ENCODE measurements at places on chromosomes 4 and X. TPM values are rescaled to one million over a fixed set of nuclear protein-coding genes. Genes with fewer than 3 reads are reported as not detected.

Gene ARHGAP36
- not detected for total RNA-seq

Gene TSPAN6
- total RNA-seq, result 29.3 TPM

Gene UNC5C
- total RNA-seq, result not detected

Gene C4orf33
- total RNA-seq, result 5.6 TPM

Gene CC2D2A
- total RNA-seq, result 19.5 TPM

Gene ZNF630
- total RNA-seq, result 0.25 TPM

- no peaks in the 10 kb centered on the region for H3K27me3 ChIP-seq
- H3K4me3 ChIP-seq, result no peak overlapping the region
- H3K4me1 ChIP-seq, result 0 out of 2 replicates have a peak, but pooled peaks cover 6% of the 10 kb centered on the region
- H3K27ac ChIP-seq, result no peak overlapping the region
- H3K36me3 ChIP-seq, result no peaks in the 10 kb centered on the region
Measured at GRCh38 chr4:112287258-112287989, 1.7 kb upstream of the TIFA start.

- no peaks in the 10 kb centered on the region for H3K27me3 ChIP-seq
- DNase-seq, result peak; percentile 20
- no peaks in the 10 kb centered on the region for H3K36me3 ChIP-seq
- no peak overlapping the region for H3K27ac ChIP-seq
- H3K4me3 ChIP-seq, result no peak overlapping the region
- peaks cover 11% of the 10 kb centered on the region for H3K4me1 ChIP-seq
Measured at GRCh38 chr4:120865985-120866384, 56.5 kb downstream of the PRDM5 start.

- H3K27me3 ChIP-seq, result no peaks in the 10 kb centered on the region
- no peak overlapping the region for H3K27ac ChIP-seq
- H3K36me3 ChIP-seq, result no peaks in the 10 kb centered on the region
- DNase-seq, result no peak
- H3K4me3 ChIP-seq, result no peak overlapping the region
- H3K4me1 ChIP-seq, result peaks cover 9% of the 10 kb centered on the region
Measured at GRCh38 chrX:30572004-30572403, 5.6 kb downstream of the TASL start.

DNA sequence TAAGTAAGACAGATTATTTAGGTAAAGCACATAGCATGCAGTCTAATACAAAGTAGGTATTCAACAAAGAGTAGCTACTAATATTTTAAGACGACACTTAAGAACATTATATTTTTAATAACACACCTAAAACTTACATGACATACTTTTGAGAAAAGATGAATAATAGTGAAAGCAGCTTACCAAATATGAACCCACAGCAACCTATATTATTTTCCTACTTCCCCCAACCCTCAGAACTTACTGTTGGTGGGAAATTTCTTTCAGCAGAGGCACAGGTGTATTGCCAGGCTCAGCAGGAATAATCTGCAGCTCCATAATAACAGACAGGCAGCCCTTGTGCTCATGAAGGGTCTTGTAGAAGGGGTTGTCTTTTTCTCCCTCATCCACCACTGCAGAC, 498.9 kb downstream of the GLUD2 start:
- no peaks in the 10 kb centered on the region for H3K27me3 ChIP-seq
- no peaks in the 10 kb centered on the region for H3K36me3 ChIP-seq
- H3K4me3 ChIP-seq, result no peak overlapping the region
- no peaks in the 10 kb centered on the region for H3K4me1 ChIP-seq

GRCh38 chr4:90181644-90182043, 54.5 kb downstream of the CCSER1 start:
- H3K27ac ChIP-seq, result no peak overlapping the region
- no peak overlapping the region for H3K4me3 ChIP-seq
- DNase-seq, result no peak
- no peaks in the 10 kb centered on the region for H3K36me3 ChIP-seq
- H3K4me1 ChIP-seq, result no peaks in the 10 kb centered on the region

GRCh38 chr4:153529646-153530045, 63.5 kb downstream of the TMEM131L start:
- H3K27me3 ChIP-seq, result no peaks in the 10 kb centered on the region
- H3K4me1 ChIP-seq, result peaks cover 8% of the 10 kb centered on the region
- no peak overlapping the region for H3K27ac ChIP-seq
- H3K36me3 ChIP-seq, result no peaks in the 10 kb centered on the region
- DNase-seq, result peak; percentile 18

DNA sequence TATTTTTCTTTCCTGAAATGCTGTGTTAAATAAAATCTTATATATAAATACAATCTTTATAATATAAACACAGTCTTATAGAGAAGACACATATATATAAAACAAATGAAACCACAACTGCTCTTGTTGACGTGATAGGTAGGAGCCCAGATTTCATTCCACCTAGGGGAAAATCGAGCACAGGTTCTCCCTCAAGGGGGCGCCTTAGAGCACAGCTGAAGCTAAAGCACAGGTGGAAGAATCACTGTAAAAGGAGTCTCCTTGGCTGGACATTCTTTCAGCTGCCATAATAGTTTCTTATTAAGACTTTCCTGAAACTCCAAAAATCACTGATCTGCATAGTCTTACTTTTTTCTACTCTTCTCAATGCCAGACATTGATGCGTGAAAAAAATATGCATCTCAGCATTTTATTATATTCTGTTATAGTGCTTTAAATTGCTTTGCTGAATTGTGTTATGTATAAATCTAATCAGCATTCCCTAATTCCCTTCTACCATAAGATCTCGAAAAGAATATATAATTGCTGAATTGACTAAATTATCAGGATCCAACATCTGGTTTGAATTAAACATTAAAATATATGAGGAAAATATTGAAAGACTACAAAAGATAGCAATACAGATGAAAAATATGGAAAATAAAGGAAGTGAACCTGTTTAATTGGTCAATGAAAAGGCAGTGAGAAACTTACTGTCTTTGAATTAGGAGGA, 25.5 kb upstream of the RXFP1 start:
- H3K4me1 ChIP-seq, result no peaks in the 10 kb centered on the region
- no peaks in the 10 kb centered on the region for H3K36me3 ChIP-seq
- no peak overlapping the region for H3K27ac ChIP-seq

DNA sequence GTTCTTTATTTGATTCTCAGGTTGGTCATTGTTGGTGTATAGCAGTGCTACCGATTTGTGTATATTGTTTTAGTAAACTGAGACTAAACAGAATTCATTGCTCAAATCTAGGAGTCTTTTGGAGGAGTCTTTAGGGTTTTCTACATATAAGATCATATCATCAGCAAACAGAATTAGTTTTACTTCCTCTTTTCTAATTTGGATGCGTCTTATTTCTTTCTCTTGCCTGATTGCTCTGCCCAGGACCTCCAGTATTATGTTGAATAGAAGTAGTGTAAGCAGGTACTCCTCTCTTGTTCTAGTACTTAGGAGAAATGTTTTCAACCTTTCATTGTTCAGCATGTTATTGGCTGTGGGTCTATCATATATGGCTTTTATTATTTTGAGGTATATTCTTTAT, 92.6 kb downstream of the IQCM start:
- no peaks in the 10 kb centered on the region for H3K36me3 ChIP-seq
- H3K4me3 ChIP-seq, result no peak overlapping the region

- DNase-seq, result no peak
- H3K36me3 ChIP-seq, result no peaks in the 10 kb centered on the region
Measured at GRCh38 chr4:94084155-94084554, 123.5 kb upstream of the SMARCAD1 start.

DNA sequence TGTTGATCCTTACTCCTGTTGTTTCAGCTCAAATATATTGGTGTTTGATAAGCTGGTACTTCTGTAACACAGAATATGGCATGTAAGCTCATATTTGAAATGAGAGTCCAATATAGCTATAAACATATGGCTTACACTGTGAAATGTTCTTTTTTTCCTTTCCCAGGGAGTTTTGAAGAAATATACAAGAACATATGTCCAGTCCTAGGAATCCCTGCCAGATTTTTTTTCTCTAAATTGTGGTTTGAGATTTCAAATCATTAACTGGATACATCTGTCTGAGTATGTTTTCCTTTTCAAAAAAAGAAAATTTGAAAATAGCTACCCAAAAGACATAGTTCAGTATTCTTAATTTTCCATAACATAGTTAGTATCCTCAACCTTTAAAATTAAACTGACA, 60.2 kb downstream of the HMGB2 start:
- no peak overlapping the region for H3K27ac ChIP-seq
- no peaks in the 10 kb centered on the region for H3K36me3 ChIP-seq

GRCh38 chr4:7166981-7167700, 25.2 kb upstream of the SORCS2 start:
- no peaks in the 10 kb centered on the region for H3K4me1 ChIP-seq
- H3K27ac ChIP-seq, result no peak overlapping the region
- peaks cover 17% of the 10 kb centered on the region for H3K27me3 ChIP-seq
- no peak overlapping the region for H3K4me3 ChIP-seq
- no peaks in the 10 kb centered on the region for H3K36me3 ChIP-seq

DNA sequence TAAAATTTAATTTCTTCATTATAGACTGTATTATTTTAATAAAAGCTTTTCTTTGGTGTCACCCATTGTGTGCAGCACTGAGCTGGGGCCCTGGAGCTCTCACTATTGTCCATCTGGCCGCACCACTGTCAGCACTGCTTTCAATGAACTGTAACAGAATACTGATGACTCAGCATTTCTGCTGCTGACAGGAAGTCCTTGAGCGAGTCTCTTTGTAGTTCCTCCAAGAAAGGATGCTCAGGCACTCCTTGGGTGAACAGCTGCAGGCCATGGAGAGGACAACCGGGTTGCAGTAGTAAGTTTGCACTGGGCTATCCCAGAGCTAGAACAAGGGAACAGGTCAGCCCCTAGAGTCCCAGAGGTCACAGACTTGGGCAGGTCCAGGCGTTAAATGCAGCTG, 81.6 kb downstream of the SORBS2 start:
- DNase-seq, result no peak
- no peak overlapping the region for H3K4me3 ChIP-seq
- 0 out of 2 replicates have a peak, but pooled peaks cover 18% of the 10 kb centered on the region for H3K27me3 ChIP-seq
- H3K27ac ChIP-seq, result no peak overlapping the region
- no peaks in the 10 kb centered on the region for H3K4me1 ChIP-seq

DNA sequence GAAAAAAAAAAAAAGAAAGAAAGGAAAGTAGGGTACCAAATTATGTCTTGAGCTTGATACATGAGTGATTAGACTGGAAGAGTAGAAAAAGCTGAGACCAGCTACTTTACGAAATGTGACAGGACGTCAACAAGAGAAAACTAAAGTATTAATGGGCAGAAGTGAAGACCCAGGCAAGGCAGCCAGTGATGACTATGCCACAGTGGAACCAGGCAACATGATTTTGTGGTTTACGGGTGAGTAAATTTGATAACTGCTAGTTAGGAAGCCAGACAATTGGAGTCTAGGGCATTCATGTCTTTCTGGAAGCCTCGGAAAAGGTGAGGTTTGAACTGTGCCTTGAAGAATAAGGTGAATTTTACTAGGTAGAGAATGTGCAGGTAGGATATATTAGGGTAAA, 326.4 kb downstream of the TENM3 start:
- no peaks in the 10 kb centered on the region for H3K4me1 ChIP-seq
- no peak overlapping the region for H3K27ac ChIP-seq
- no peaks in the 10 kb centered on the region for H3K27me3 ChIP-seq
- DNase-seq, result no peak

DNA sequence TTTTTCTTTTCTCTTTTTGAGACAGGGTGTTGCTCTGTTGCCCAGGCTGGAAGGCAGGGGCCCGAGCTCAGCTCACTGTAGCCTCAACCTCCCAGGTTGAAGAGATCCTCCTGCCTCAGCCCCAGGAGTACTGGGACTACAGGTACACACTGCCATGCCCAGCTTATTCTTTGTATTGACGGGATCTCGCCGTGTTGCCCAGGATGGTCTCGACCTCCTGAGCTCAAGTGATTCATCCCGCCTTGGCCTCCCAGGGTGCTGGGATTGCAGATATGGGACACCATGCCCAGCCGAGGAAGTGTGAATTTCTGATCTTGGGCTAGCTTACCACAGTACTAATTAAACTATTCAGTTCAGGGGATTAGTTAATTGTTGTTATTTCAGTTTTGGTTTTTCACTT, 28.6 kb upstream of the FAM193A start:
- no peak overlapping the region for H3K27ac ChIP-seq
- H3K4me3 ChIP-seq, result no peak overlapping the region
- no peaks in the 10 kb centered on the region for H3K4me1 ChIP-seq
- H3K27me3 ChIP-seq, result no peaks in the 10 kb centered on the region
- DNase-seq, result no peak
- H3K36me3 ChIP-seq, result peaks cover 20% of the 10 kb centered on the region

GRCh38 chr4:36285784-36286480, 4.5 kb downstream of the DTHD1 start:
- no peaks in the 10 kb centered on the region for H3K36me3 ChIP-seq
- no peak overlapping the region for H3K4me3 ChIP-seq
- no peaks in the 10 kb centered on the region for H3K4me1 ChIP-seq
- no peak for DNase-seq

GRCh38 chr4:20422398-20422797, 170.7 kb downstream of the SLIT2 start:
- no peak overlapping the region for H3K4me3 ChIP-seq
- peaks cover 28% of the 10 kb centered on the region for H3K4me1 ChIP-seq
- H3K27ac ChIP-seq, result no peak overlapping the region
- no peaks in the 10 kb centered on the region for H3K36me3 ChIP-seq

GRCh38 chrX:74911494-74911893, 13.8 kb downstream of the NEXMIF start:
- H3K4me1 ChIP-seq, result no peaks in the 10 kb centered on the region
- H3K27me3 ChIP-seq, result no peaks in the 10 kb centered on the region
- DNase-seq, result no peak
- no peak overlapping the region for H3K4me3 ChIP-seq
- H3K27ac ChIP-seq, result no peak overlapping the region
